CD4-positive, alpha-beta memory T cell (primary cell): ENCODE measurements at places on chromosomes 3 and 15.

GRCh38 chr15:92130244-92130643, 263.4 kb upstream of the ST8SIA2 start:
- H3K4me1 ChIP-seq: peaks cover 10% of the 10 kb centered on the region
- DNase-seq: no peak
- no peak overlapping the region for H3K4me3 ChIP-seq
- H3K27ac ChIP-seq: no peak overlapping the region
- H3K27me3 ChIP-seq: no peaks in the 10 kb centered on the region

- DNase-seq: no peak
- no peaks in the 10 kb centered on the region for H3K4me1 ChIP-seq
- H3K27ac ChIP-seq: no peak overlapping the region
- no peak overlapping the region for H3K4me3 ChIP-seq
- no peaks in the 10 kb centered on the region for H3K27me3 ChIP-seq
Observed at GRCh38 chr3:136120373-136121348, 75.5 kb downstream of the MSL2 start.

GRCh38 chr3:183619010-183619409, 16.4 kb upstream of the KLHL24 start:
- H3K27ac ChIP-seq: no peak overlapping the region
- no peak overlapping the region for H3K4me3 ChIP-seq
- no peaks in the 10 kb centered on the region for H3K4me1 ChIP-seq
- no peaks in the 10 kb centered on the region for H3K27me3 ChIP-seq
- H3K36me3 ChIP-seq: no peaks in the 10 kb centered on the region
- DNase-seq: no peak

- no peak overlapping the region for H3K27ac ChIP-seq
- no peak for DNase-seq
- H3K4me3 ChIP-seq: no peak overlapping the region
- peaks cover 86% of the 10 kb centered on the region for H3K4me1 ChIP-seq
- H3K36me3 ChIP-seq: no peaks in the 10 kb centered on the region
Observed at GRCh38 chr3:177105623-177106022, 91.7 kb downstream of the TBL1XR1 start.

GRCh38 chr3:152865668-152866245, 30.8 kb downstream of the P2RY1 start:
- H3K27me3 ChIP-seq: no peaks in the 10 kb centered on the region
- H3K36me3 ChIP-seq: no peaks in the 10 kb centered on the region
- H3K4me1 ChIP-seq: no peaks in the 10 kb centered on the region
- no peak for DNase-seq
- no peak overlapping the region for H3K27ac ChIP-seq

GRCh38 chr3:111627092-111627491, 31.9 kb upstream of the ZBED2 start:
- DNase-seq: no peak
- H3K4me1 ChIP-seq: no peaks in the 10 kb centered on the region
- no peak overlapping the region for H3K4me3 ChIP-seq
- no peaks in the 10 kb centered on the region for H3K27me3 ChIP-seq
- no peak overlapping the region for H3K27ac ChIP-seq

- H3K4me1 ChIP-seq: peaks cover 7% of the 10 kb centered on the region
- no peak overlapping the region for H3K4me3 ChIP-seq
- H3K36me3 ChIP-seq: no peaks in the 10 kb centered on the region
- DNase-seq: no peak
Observed at GRCh38 chr15:65920825-65921309, 51.6 kb downstream of the RAB11A start.
